ENCODE measurements at places on chromosomes 4 and X. TPM values are rescaled to one million over a fixed set of nuclear protein-coding genes. Genes with fewer than 3 reads are reported as not detected.

DNA sequence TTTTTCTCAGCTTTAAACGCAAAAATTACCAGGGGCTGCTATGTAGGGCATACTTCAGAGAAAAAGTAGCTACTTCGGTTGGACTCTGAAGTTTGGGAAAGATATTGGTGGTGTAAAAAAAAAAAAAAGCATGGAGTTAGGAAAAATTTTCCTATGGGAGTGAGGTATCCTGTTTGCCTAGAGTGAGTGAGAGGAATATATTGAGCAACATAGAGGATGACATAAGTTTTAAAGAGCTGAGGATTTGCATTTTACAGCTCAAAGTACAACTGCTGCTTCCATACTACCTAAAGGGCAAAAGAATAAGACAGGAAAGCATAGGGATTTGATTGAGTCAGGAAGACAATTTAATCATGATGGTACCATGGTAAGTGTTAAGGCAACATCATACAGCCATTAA, 7.3 kb downstream of the GPRASP1 start:
- no peak for DNase-seq

PAK3 gene
- polyA plus RNA-seq, result 6.2 TPM

SCRG1 gene
- polyA plus RNA-seq, result 0.28 TPM

DNA sequence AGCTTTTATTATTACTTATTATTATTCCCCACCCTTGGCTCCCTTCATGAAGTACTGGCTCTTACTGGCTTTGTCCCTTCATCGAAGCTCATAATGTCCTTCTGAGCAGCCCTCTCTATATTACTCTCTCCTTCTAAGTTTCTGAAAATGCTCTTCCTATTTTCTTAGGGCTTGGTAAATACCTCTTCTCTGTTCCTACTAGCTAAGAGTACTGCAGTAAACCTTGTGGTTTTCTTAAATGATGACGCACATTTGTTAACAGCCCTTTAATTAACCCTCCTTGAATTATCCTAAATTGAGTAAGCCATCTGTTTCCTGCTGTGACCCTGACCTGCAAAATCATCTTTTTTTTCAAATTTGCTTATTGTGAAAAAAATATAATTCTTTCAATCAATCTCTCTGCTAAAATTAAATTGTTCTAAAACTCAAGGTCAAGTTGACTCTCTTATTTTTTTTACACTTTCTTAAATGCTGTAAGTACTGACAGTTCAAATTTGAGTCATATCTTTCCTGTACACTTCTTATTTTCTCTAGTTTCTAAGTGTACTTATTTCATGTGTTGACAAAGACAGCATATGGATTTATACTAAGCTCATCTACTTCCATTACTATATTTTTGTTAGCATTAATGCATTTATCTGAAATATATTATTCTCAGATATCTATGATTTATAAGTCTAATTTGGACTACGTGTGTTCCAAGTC, 148.9 kb downstream of the ADAM29 start:
- no peak for DNase-seq

DNA sequence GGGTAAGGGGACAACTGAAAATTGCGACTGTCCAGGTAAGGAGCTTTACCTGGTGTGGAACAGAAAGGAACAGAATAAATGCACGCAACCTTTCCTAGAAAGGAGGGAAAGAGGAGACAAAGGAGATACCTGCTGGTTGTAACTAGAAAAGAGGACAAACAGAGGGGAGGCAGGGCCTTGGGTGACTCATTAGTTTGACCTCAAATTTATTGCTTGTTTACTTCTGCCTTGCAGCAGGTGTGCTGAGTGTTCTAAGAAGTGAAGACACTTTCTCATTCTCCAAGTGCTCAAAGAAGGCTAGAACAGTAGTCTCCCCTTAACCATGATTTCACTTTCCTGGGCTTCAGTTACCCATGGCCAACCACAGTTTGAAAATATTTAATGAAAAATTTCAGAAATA, 123.1 kb upstream of the BOD1L1 start:
- no peak for DNase-seq

DNA sequence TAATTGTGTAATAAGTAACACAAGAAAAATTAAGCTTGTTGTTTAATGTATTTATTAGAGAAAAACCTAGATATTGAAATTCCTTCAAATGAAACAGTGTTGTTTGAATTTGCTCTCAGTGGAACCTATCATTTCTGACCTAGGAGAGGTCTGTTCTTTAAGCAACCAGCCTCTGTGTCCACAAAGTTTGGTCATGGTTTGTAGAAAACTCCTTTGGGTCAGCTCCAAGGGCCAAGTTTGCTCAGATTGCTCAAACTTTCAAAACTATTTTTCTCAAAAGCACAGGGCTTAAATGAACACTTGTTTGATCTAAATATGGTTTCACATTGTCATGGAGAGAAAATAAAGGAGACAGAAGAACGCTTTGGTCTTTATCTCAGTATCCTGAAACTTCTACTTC, 29.6 kb upstream of the RPL34 start:
- no peak for DNase-seq

DNA sequence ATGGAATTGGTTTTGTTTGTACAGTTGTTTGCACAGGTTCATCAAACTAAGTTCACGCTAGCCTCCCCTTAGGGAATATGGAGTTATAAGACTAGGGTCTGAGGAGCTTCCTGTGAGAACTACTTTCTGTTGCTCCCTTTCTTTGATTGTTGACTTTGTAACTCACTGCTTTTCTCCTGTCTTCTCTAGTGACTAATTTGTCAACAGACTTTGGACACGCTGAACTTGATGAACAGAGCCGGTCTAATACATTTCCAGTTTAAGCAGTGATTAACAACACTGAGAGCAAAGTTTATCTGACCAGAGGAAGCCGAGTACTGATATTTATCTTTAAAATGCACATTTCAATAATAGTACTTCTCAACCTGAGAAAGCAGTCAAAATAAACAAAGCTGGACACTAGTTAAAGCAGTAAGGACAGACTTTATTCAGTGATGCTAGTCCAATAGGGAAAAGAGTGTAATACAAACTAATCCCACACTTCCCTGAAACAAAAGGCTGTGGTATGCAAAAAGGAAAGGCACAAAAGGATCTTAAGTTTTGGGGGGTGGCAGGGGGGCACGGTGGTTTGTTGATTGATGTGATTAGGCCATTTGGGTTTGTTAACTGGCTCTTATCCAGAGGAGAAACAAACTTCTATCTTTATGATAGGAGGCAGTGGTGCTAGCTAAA, 2.7 kb upstream of the NUDT9 start:
- DNase-seq, result no peak

RPL10 gene
- 3,161 TPM for polyA plus RNA-seq

GRCh38 chr4:1074077-1074476, 39.3 kb downstream of the RNF212 start:
- DNase-seq, result no peak

DNA sequence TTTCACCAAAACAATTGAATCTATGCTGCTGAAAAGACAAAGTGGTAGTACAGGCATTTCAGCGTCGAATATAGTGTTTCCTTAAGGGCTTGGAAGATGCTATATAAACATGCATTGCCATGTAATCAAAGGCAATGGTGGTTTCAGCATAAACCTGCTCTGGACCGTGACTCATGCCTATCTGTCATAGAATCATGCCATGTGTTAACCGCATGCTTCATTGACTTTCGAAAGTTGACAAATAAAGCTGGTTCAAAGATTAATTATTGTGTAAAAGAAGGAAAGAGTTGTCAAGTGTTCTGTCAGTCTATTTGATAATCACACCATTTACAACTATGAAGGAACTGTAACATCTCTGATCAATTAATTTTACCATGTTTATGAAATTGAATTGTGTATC, 83.2 kb downstream of the FUNDC1 start:
- no peak for DNase-seq

ELK1 gene
- 27.8 TPM for polyA plus RNA-seq

DNA sequence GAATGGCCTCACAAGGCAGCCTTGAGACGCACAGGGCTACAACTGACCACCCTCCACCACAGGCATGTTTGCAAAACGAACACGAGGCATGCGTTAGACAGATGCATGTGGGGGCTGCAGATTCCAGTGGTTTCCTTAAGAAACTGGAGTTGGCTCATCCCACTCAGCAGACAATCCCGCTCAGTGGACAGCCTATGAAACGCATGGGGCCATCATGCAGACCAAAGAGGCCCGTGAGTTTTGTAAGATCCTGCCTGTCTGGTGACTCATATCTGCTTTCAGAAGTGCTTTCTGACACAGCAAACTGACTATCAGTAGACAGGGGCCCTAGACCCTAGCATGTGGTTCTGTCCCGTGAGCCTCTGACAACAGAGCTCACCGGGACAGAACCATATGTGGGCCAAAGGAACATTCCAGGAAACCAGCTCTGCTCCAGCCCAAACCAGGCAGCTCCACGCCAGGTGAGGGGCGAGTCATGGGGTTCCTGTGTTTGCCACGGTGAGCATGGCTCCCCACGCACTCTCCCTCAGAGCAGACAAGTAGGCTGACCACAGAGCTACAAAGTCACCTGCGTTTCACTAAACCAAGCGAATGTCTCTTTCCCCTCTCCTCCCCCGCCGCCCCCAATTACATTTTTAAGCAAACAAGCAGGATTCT, 74.4 kb downstream of the MTMR1 start:
- no peak for DNase-seq

GRCh38 chr4:90124276-90124675, 2.9 kb upstream of the CCSER1 start:
- no peak for DNase-seq

TGIF2LX gene
- polyA plus RNA-seq, result not detected

DNA sequence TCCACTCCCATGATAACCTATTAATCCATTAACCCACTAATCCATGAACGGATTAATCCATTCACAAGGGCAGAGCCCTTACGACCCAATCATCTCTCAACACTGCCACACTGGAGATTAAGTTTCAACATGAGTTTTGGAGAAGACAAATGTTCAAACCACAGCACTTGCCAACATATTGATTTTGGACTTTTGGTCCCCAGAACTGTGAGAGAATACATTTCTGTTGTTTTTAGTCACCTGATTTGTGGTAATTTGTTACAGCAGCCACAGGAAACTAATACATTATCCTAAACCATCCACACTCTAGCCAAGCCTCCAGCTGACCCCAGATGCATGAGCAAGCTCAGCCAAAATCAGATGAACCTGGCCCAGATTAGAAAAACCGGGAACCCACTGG, 22.4 kb downstream of the SEC24D start:
- DNase-seq, result no peak

Measured in right renal cortex interstitium (tissue), 3 donors.